Aortic smooth muscle cell (primary cell): ENCODE measurements at places on chromosomes 13 and 19. TPM values are rescaled to one million over a fixed set of nuclear protein-coding genes. Genes with fewer than 3 reads are reported as not detected.

The CEACAM6 gene
- not detected in 2 replicates for total RNA-seq

The CCDC8 gene
- total RNA-seq: 8.5 and 19.2 TPM in 2 replicates

The VAV1 gene
- not detected in 2 replicates for total RNA-seq

The KL gene
- total RNA-seq: 0.13 and 0.19 TPM in 2 replicates

The ZNF541 gene
- total RNA-seq: 0.12 and 0.13 TPM in 2 replicates

The SLC25A42 gene
- total RNA-seq: 4.9 and 5.3 TPM in 2 replicates

The FUT3 gene
- not detected in 2 replicates for total RNA-seq

The MAP3K10 gene
- total RNA-seq: 5.8 and 7.3 TPM in 2 replicates

The FUT2 gene
- not detected in 2 replicates for total RNA-seq

The BABAM1 gene
- total RNA-seq: 81.6 and 107 TPM in 2 replicates
